ENCODE measurements at places on chromosomes 6 and 20.

- no peak for DNase-seq
These were observed 67.7 kb downstream of the SLC16A10 start for GRCh38 chr6:111154981-111155380.

DNA sequence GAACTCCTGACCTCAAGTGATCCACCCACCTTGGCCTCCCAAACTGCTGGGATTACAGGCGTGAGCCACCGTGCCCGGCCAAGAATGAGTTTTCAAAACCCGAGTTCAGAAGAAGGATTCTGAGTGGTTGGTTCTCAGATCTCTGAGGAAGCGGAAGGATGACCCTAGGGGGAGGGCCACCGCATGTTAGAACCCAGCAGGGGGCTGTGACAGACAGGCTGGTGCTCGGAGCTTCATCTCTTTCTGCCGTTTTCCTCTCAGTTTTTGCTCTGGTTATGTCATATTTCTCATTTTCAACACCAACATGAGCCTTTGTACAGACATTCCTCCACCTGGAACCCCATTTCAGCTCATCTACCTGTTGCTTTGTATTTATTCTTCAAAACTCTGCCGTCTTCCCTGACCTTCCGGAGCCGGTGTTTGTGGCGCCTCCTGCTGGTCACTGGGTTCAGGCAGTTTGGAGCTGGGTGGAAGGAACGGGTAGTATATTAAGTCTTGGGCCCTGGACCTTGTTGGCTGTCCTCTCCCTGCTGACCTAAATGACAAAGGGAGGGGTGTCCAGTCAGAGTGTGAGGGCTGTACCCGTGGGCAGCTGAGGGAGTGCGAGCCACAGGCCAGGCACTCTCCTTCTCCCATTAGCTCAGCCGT lies at the start of gene DEFB123:
TSS of gene DEFB123 (plus strand) at position 621 of the 648 bp plus-strand sequence. CDS start 67 bp downstream, outside the sequence.
- no peak for DNase-seq

DNA sequence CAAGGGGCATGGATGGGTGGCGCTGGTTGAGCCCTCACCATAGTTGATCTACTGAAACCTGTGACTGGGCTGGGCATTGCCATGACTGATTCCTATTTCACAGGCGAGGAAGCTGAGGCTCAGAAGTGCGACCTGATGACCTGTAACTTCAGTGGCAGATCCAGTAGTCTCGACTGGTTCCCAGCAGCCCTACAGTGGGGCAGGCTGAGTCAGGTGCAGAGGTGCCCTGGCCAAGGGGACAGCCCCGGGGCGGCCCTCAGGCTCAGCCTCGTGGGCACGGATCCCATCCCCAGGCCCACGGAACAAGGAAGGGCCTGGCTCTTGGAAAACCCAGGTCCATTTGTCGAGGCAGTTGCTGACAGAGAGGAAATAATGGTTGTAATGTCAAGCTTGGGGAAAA lies 283.0 kb downstream of the CDH4 start:
- DNase-seq, result no peak

GRCh38 chr6:130129762-130130246 lies 92.9 kb downstream of the SAMD3 start:
- DNase-seq, result no peak

All from stimulated activated naive CD4-positive, alpha-beta T cell (primary cell).